GOT3 (cell line): ENCODE measurements at places on chromosomes 11 and 22.

GRCh38 chr11:27205250-27205649 is 157.8 kb downstream of the CCDC34 start:
- no peak for DNase-seq

DNA sequence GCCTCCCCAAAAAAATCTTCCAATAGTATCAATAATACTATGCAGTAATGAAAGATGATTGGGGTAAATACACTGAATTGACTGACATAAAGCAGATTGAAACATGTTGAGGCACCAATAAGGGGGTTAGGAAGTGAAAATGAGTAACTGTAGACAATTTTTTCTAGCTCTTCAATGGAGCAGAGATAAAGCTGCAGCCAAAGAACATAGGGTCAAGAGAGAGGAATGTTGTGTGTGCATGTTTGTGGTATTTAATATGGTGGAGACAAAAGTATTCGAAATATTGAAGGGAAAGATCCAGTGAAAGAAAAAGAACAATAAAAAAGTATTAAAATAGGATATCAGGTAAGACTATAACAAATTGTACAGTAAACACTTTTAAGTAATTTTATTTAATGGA is 450.0 kb upstream of the CCDC179 start:
- no peak for DNase-seq

DNA sequence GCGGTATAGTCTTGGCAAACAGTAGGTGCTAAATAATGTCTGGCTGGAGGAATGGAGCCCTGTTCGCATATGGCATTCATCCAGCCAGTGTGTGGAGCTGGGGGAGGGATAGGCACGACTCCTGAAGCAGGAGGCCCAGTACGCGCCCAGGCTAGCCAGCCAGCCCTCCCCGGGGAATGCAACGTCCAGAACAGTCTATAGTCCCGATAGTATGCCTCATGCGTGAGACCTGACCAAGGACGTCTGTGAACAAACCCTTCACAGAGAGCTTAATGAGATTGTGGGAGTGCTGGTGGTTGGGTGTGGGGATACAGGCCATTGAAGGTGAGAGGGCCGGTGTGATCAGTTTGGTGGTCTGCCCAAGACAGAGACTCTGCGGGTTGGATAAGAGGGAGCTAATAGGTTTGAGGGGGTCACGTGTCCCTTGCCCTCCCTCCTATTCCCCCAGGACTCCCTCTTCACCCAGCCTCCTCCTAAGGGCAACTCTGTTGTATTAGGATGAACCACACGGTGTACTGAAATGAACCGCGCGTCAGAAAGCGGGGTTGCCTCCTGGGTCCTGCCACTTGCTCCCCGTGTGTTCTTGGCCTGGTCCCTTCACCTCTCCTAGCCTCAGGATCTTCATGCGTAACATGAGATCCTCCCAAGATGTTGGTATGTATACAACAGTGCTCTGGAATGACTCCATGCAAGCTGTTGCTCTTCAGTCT is 987 bp upstream of the GRIK4 start:
- DNase-seq: no peak

DNA sequence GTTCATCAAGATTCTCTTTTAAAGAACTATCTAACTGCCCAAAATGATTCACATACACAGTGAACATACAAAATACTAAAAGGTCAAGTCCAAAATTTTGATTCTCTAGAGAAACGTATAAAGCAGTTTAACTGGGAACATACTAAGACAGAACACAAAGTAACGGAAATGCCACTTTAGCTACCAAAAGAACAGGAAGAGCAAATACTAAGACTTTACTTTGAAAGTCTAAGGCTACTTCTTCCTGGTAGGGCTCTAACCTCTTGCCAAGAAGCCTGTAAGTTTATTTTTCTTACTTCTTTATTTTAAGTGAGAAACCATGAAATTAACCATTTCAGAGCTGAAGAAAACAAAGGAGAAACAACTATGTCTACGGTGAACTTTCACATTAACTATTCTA is 6.2 kb downstream of the PICALM start:
- DNase-seq: no peak

DNA sequence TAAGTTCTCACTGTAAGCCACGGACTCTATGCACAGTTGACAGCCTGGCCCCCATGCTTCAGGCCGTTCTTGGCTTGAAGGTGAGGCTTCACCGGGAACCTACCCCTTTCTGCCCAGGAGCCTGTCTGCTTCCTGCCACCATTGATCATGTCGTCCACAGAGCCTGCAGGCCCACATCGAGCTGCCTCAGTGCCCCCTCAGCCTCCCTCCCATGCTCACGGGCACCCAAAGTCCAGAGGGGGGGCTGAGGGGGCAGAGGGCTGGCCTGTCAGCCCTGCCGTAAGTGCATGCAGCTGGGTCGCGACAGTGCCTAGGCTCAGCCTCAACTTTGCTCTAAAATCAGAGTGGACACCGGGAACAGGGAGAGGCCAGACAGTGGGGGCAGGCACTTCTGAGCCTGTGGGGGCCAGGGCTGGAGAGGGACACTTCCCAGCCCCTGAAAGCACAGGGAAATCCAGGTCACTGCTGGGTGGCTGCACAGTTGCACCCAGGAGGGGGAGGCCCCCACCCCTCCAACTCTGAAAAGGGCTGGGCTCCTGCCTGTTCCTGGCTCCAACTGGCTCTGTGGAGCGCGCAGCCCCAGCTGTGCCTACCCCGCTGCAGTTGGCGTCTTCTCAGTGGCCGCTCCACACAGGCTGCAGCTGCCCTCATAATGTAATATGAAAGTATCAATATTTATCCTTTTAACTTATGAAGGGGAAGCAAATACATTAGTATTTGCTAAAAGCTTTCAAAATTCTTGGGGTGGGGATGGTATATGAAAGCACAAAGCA is 598.6 kb downstream of the DLG2 start:
- DNase-seq: no peak

GRCh38 chr11:67413266-67413849 is 2.1 kb upstream of the CARNS1 start:
- DNase-seq: no peak

DNA sequence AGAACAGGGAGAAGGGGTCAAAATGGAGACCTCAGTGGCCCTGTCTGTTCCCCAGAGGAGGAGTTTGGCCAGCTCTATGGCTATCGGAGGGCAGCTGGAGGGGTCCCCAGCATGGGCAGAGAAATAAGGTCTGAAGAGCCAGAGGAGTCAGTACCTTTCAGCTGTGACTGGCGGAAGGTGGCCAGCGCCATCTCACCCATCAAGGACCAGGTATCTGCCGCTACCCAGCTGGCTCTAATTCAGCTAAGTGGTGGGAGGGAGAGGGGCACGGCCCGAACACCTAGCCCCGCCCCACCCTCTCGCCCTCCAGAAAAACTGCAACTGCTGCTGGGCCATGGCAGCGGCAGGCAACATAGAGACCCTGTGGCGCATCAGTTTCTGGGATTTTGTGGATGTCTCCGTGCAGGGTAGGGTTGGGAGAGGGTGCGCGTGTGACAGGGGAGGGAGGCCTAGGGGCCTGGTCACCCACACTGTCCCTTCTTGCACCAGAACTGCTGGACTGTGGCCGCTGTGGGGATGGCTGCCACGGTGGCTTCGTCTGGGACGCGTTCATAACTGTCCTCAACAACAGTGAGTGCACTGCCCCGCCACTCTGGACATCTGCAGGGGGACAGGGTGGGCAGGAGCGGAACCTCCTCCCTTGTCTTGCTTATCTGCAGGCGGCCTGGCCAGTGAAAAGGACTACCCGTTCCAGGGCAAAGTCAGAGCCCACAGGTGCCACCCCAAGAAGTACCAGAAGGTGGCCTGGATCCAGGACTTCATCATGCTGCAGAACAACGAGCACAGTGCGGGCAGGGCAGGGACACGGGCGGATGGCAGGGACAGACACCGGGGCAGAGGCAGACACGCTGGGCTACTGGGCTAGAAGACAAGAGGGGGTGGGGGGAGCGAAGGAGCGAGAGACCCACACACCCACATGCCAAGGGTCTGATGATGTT is 2.8 kb downstream of the CTSW start:
- DNase-seq: no peak

DNA sequence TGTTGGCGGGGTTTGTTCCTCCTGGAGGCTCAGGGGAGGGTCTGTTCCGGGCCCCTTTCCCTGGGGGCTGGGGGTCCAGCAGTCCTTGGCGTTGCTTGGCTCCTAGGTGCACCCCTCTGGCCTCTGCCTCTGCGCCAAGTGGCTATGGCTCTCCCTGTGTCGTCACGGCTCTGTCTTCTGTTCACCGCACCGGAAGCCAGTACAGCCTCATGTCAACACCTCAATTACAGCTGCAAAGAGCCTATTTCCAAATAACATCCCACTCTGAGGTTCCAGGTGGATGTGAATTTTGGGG is 64.8 kb downstream of the CELSR1 start:
- no peak for DNase-seq

GRCh38 chr11:77244277-77245027 is 57.0 kb downstream of the GDPD4 start:
- DNase-seq: no peak

DNA sequence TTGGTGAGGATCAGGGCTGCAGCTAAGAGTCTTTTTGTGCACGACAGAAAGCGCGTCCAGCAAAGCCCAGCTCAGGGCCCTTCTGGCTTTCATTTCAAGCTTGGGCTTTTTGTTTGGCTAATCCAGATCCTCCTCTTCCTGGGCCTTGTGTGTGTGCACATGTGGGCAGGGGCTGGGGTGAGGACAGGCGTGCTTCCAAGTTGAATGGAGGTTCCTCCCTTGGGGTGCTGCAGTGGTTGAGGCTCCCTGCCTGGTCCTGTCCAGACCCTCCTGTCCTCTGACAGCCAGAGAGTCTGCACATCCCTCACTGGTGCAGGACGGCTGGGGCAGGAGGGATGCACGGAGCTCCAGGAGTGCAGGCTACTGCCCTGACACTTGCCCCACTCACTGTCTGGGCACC is 62.0 kb upstream of the NECTIN1 start:
- DNase-seq: no peak

DNA sequence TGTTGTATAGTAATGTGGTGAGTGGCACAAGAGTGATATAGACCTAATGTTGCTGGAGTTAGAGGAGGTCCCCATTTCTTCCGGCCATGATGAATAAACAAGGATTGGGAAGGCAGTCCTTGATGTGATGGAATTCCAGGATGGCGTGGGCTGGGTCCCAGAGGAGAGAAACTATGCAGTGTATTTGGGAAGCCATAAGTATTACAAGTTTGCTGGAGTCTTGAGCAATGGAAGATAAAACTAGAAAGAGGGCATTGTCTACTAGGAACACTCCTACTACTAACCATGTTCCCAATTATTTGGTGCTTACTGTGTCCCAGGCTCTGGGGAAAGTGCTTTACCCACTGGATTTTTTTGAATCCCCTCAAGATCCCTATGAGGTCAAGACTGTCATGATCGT is 20.0 kb downstream of the LDLRAD3 start:
- DNase-seq: no peak

GRCh38 chr22:42959576-42960509 is 55.1 kb downstream of the PACSIN2 start:
- no peak for DNase-seq

GRCh38 chr11:86066657-86067008 is 2.3 kb downstream of the PICALM start:
- no peak for DNase-seq

DNA sequence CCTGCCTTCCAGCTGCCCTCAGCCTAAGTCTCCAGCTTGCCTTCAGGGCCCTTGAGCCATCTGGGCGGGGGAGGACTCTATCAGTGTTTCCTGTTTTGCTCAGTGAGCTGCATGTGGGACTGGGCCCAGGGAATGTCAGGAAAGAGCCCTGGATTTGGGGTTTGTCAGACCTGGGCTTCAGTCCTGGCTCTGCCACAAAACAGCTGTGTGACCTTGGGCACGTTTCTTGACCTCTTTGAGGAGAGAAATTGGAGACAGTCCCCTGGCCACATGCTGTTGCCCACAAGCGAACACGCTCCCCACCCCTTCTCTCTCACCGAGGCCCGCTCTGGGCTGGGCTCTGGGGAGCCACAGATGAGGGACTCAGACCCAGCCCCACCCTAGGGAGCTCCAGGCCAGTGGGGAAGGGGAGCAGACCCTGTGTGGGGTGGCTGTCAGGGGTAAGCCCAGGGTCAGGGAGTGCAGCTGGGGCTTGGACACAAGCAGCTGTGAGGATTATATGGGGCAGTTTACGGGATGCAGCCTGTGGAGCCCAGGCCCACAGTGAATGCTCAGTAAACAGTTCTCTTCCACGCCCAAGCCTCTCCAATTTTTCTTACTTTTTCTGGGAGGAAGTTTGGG is 12.3 kb downstream of the MYO7A start:
- no peak for DNase-seq

- no peak for DNase-seq
Observed at GRCh38 chr11:91163619-91164451, 941.0 kb upstream of the CHORDC1 start.

- DNase-seq: no peak
Observed at GRCh38 chr11:11351042-11351586, 1.9 kb downstream of the CSNK2A3 start.

DNA sequence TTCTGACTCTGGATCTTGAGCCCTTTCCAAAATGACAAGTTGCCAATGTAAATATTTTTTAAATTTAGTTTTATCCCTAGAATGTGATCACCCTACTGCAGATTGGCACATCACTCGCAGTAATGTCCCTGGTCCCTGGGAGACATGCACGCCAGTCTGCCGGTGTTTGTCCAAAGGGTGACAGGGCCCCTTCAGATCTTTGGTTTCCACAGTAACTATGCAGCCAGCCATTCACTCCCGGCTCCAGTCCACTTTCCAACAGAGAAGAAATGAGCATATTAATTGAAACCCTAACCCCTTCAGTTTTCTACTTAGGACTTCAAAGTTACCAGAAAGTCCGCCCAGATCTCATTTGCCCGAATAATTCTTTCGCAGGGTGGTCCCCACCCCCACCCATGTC is 25.8 kb upstream of the RASSF10 start:
- no peak for DNase-seq

DNA sequence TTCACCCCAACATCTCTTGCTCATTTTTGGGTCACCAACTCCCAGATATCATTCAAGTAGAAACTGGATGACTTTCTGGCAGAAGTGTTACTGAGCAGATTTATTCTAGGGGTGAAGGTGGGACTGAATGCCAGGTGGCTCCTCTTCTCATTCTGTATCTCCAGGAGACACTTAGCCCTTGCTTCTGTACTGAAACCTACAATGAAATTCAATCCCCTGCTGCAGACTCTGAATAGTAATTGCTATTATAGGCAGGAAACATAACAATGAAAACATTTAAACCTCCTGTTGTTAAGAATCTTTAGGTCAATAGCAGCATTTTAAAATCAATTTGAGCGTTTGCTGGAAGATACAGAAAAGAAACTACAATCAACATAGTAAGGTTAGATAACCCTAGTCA is 879.4 kb upstream of the TENM4 start:
- no peak for DNase-seq
